COR-L47 (cell line): ENCODE measurements at places on chromosomes 16 and 17.
A peak's percentile ranks its signal among the peaks of the same experiment; 100 is the strongest.

DNA sequence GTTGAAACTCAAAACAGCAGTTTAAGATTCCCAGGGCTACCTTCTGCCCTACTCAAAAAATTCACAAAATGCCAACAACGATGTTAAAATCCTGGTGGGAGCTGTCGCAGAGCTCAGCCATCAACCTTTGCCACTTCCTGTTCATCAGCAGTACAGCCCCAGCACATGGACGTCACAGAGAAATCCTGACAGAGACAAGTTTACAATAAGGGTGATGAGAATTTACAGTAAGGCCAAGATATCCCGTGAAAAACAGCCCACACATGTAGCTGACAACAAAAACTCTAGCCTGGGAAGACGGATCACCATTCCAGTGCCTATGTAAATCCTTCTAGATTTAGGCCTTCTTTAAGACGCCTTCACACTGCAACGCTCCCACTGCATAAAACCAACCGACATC is 18.8 kb downstream of the USP22 start:
- DNase-seq = no peak

GRCh38 chr16:29975134-29975538 is 1.5 kb downstream of the TAOK2 start:
- DNase-seq = no peak

DNA sequence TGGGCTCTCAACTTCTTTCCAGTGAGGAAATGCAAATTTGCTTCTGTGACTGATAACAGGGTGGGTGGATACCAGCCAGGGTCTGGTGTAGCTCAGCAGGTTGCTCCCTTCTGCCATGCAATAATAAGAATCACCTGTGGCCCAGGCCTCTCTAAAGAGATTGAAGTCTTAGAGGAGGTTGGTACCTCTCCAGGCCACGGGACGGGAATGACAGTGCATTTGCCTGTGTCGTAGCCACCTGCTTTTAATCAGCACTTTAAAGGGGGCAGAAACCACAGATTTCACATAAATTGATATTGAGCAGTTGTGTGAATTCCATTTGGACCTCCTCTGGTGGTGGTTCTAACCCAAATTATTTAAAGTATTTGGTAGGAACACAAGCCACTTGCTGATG is 246.9 kb downstream of the PRKCA start:
- DNase-seq = no peak

DNA sequence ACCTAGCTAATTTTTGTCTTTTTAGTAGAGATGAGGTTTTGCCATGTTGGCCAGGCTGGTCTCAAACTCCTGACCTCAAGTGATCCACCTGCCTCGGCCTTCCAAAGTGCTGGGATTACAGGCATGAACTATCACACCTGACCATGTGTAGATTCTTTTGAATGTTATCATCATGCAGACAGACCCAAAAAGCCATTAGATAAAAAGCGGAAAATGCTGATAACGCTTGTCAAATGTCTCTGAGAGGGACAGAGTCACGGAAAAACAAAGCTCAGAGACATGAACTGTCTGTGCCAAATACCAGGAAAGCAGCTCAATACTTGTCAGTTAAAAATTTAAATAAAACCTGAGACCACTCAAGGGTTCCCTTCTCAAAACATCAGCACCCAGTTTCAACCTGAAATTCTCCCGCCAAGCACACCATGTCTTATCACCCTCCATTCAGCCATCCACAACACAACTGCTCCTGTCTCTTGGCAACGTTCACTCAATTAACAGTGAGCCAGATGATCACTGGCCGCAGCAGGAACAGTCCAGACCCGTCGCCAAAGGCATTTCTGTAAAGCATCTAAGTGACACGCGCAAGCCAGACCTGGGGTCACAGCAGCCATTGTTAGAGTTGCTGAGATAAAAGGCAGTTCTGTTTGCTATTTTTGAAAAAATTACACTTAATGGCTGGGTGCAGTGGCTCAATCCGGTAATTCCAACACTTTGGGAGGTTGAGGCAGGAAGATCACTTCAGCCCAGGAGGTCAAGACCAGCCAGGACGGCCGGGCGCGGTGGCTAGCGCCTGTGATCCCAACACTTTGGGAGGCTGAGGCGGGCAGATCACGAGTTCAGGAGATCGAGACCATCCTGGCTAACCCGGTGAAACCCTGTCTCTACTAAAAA is 29.7 kb downstream of the FANCA start:
- no peak for DNase-seq

- DNase-seq = no peak
These were observed 57.8 kb upstream of the MMP2 start for GRCh38 chr16:55421226-55421625.

- no peak for DNase-seq
These were observed 152.0 kb downstream of the ZFHX3 start for GRCh38 chr16:72895951-72896350.

- DNase-seq = peak; percentile 71
These were observed 16.6 kb upstream of the DLX4 start for GRCh38 chr17:49952209-49952911.

GRCh38 chr16:50463581-50464324 is 84.4 kb upstream of the NKD1 start:
- no peak for DNase-seq

GRCh38 chr17:77331301-77331864 is 190.6 kb downstream of the SEC14L1 start:
- DNase-seq = peak; percentile 84

DNA sequence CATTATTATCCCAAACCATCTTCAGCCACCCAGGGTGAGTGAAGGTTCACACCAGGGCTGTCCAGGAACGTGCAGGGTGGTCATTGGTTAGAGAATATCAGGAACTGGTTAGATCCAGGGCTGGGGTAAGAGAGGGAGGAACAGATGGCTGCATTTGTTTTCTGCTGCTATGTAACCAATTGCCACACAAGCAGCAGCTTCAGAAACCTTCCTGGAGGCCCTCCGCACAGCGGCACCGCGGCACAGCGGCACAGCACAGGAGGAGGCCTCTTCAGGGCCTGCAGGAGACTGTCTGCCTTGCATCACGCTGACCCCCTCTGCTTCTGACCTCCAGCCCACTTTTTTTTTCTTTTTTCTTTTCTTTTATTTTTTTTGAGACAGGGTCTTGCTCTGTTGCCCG is 86.1 kb downstream of the KCNJ12 start:
- no peak for DNase-seq

DNA sequence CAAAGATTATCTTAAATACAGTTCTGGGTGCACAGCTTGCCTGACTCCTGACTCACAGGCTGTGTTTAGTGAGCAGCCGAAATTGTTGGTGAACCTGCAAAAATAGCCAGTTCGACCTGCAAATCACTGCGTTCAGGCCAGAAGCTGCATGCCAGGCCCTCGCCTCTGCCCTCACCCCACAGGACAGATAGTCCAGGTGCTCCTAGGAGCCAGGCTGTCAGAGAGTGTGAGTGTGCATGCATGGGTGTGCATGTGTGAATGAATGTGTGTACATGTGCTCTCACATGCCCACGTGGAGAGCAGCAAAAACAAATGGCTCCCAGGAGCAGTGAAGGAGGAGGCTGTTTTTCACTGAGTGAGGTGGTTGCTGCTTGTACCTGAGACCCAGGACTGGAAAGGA is 131.8 kb downstream of the ABCC12 start:
- DNase-seq = no peak

DNA sequence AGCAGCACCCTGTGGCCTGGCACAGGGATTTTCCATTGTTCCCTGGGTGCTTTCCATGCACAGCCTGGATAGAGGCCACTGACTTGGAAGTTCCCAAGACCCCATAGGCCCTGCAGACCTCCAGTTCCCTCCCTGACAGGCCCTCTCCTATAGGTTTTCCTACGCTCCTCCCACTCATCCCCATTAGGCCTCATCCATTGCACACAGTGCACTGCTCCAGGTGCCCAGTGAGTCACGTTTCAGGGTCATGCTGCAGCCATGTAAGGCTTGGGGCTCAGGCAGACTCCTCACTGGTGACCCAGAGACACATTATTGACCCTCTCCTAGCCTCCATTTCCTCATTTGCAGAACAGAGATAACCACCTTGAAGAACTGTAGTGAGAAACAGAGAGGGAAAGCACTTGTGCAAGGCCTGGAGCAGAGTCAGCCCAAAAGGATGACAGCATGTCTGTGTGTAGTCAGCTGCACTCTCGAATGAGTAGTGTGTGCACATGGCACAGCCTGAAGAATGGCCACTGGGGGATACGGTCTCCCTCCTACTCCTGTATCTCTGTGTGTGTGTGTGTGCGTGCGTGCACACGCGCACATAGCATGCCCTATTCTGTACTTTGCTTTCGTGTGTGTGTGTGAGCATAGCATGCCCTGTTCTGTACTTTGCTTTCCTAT is 26.8 kb downstream of the DRC3 start:
- DNase-seq = no peak

GRCh38 chr17:30558686-30559545 is 81.7 kb downstream of the GOSR1 start:
- no peak for DNase-seq

GRCh38 chr16:20995711-20996110 is 95.1 kb downstream of the LYRM1 start:
- no peak for DNase-seq

DNA sequence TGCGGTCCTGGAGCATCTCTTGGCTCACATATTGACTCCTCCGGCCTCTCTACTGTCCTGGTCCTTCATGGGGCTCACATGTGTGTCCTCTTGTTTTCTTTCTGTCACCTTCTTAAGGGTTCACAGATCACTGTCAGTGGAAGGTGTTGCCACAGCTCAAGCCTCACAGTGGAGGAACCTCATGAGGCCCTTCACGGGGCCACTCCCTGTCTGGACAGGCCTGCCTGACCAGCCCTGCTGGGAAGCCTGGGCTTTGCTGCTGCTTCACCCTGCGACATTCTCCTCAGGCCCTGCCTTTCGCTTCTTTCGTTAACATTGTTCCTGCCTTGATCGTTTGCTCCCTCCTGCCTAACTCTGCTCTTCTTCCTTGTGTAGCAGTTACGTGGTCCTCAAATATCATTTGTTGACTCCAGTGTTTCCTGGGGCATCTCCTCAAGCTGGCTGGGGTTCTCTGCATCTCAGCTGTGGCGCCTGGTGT is 55.9 kb downstream of the WDR45B start:
- no peak for DNase-seq

DNA sequence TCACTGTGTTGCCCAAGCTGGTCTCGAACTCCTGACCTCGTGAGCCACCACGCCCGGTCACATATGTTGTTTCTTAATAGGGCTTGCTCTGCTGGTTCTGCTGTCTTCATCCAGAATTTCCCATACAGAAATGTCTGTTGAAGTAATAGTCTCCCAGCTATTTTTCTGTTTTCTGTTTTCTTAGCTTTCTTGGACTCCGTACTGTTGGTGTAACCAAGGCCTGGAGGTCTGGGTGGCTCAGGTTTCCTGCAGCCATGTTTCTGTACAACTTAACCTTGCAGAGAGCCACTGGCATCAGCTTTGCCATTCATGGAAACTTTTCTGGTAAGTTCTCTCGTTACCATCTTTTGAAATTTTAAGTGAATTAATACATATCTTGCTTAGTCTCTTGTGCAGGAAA is 2.8 kb downstream of the SF3B3 start:
- no peak for DNase-seq

- no peak for DNase-seq
These were observed 145.6 kb upstream of the RCVRN start for GRCh38 chr17:10050597-10051101.

DNA sequence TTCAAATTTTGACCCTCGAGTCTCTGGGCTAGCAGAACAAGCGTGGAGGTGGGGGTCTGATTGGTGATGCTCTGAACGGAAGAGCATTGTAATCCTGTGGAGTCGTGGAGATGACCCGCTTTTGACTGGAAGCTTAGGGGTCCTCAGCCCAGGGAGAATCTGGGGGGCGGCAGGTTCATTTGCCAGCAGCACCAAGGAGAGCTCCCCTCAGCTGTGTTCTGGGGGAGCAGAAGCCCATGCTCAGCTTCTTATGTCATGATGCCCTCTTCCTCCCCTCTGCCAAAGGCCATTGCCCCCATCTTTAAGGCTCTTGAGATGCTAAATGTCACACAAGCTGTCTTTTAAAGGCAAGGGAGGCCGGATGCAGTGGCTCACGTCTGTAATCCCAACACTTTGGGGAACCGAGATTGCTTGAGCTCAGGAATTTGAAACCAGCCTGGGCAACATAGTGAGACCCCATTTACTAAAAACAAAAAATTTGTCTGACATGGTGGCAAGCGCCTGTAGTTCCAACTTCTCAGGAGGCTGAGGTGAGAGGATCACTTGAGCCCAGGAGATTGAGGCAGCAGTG is 19.3 kb downstream of the LDHD start:
- no peak for DNase-seq

- DNase-seq = no peak
These were observed 256.0 kb downstream of the PMP22 start for GRCh38 chr17:15009087-15009486.

GRCh38 chr17:82941021-82942001 is 101.5 kb upstream of the ZNF750 start:
- DNase-seq = no peak

DNA sequence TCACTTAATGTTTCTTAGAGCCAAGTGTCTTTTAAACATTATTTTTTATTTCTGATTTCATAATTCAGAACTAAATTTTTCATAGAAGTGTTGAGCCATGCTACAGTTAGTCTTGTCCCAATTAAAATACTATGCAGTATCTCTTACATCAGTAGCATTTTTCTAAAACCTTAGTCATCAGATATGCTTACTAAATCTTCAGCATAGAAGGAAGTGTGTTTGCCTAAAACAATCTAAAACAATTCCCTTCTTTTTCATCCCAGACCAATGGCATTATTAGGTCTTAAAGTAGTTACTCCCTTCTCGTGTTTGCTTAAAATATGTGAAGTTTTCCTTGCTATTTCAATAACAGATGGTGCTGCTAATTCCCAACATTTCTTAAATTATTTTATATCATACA is 13.6 kb upstream of the BCAS3 start:
- no peak for DNase-seq

- no peak for DNase-seq
These were observed 184.2 kb downstream of the KCNJ2 start for GRCh38 chr17:70353408-70354092.

DNA sequence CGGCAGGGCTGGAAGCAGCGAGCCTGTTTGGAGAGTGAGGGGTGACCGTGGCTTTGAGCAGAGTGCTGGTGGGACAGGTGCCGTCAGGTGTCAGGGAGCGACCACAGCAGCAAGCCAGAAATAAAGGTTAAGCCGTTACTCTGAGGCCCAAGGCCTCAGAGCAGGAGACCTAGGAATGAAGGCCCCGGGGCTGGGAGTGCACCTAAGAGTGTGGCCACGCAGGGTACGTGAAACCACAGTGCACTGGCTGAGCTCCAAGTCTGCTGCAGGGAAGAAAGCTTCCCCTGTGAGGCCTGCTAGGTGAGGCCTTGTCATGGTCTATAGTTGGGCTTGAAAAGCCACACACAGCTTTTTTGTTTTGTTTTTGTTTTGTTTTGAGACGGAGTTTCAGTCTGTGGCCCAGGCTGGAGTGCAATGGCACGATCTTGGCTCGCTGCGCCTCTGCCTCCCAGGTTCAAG is 8.7 kb downstream of the CLUAP1 start:
- DNase-seq = no peak

- no peak for DNase-seq
These were observed 315.1 kb upstream of the EEF2KMT start for GRCh38 chr16:5412731-5413130.

GRCh38 chr17:75575728-75576127 is 11.9 kb upstream of the MYO15B start:
- no peak for DNase-seq
